Breast epithelium (tissue), 4 donors: ENCODE measurements at places on chromosomes 7 and 10.
A peak's percentile ranks its signal among the peaks of the same experiment; 100 is the strongest.

DNA sequence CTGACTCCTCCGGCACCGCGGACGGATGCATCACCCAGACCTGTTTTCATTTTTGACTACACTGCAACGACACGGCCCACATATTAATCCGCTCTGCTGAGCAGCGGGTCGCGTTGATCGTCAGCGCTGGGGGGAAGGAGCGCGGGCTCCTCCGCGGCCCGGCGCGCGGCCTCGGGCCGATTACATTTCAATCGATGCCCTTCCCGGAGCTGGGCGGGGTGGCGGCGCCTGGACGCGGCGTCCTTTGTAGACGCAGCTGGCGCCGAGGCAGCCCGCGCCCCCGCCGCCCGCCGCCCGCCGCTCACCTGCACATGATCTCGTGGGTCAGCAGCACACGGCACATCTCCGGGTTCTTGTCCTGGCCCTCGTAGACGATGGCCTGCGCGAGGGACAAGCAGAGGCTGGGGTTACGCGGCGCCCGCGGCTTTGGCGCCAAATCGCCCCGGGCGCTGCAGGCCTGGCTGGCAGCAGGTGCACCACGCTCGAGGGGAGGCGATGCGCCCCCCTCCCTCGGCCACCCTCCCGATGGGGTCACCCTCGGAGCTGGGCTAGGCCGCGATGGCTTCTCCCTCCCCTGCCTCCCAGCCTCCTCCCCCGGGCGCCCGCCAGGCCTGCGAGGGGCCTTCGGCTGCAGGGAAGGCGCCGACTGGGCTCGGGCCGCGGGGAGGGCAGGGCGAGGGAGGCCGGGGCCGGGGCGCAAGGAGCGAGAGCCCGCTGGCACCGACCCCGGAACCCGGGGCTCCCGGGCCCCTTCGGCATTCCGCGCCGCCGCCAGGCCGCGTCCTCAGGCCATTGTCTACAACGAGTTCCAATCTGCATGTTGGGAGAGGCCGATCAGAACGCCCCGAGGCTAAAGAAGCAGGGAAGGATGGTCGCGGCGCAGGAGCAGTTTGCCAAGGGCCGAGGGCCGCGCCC, 5.2 kb downstream of the EBF3 start:
- DNase-seq, result no peak
- H3K27ac ChIP-seq, result peak overlapping the region; percentile 46

- no peaks in the 10 kb centered on the region for H3K36me3 ChIP-seq
- H3K27ac ChIP-seq, result no peak overlapping the region
- no peak overlapping the region for H3K4me3 ChIP-seq
- no peak for DNase-seq
Measured at GRCh38 chr10:68156373-68157185, 47.3 kb downstream of the MYPN start.

- no peaks in the 10 kb centered on the region for H3K27me3 ChIP-seq
- H3K36me3 ChIP-seq, result no peaks in the 10 kb centered on the region
- no peak for DNase-seq
- H3K4me3 ChIP-seq, result no peak overlapping the region
- no peak overlapping the region for H3K27ac ChIP-seq
Measured at GRCh38 chr7:141466151-141466904, 84.9 kb upstream of the AGK start.

- H3K4me3 ChIP-seq, result no peak overlapping the region
- H3K4me1 ChIP-seq, result no peaks in the 10 kb centered on the region
- no peak overlapping the region for H3K27ac ChIP-seq
- H3K36me3 ChIP-seq, result no peaks in the 10 kb centered on the region
Measured at GRCh38 chr10:42977032-42977416, 99.8 kb upstream of the RET start.

DNA sequence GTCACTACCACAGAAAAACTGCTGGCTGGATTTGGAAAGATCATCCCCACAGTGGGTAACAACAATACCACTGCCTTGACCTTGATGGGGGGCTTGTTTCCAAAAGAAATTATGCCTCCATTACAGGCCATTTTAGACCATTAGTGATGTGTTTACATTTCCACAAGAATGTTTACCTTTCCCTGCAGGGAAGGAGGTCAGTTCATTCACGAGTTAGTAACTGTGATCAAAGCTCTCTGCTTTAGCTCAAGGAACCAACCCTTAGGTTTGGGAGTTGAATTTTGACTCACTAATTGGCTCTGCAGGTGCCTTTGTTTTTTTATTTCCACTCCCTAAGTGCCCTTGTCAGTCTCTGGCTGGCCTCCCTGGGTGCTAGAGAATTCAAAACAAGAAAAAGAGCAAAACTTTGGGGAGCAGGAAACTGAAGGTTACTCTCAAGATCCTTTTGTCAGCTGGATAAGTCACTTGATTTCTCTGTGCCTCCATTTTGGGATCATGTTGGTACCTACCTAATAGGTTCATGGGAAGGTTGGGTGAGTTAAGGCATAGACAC, 41.1 kb upstream of the NUPR2 start:
- no peak for DNase-seq
- no peaks in the 10 kb centered on the region for H3K4me1 ChIP-seq

- no peak overlapping the region for H3K27ac ChIP-seq
- H3K36me3 ChIP-seq, result no peaks in the 10 kb centered on the region
- no peak for DNase-seq
- H3K27me3 ChIP-seq, result no peaks in the 10 kb centered on the region
Measured at GRCh38 chr10:132283604-132284382, 24.0 kb downstream of the STK32C start.

DNA sequence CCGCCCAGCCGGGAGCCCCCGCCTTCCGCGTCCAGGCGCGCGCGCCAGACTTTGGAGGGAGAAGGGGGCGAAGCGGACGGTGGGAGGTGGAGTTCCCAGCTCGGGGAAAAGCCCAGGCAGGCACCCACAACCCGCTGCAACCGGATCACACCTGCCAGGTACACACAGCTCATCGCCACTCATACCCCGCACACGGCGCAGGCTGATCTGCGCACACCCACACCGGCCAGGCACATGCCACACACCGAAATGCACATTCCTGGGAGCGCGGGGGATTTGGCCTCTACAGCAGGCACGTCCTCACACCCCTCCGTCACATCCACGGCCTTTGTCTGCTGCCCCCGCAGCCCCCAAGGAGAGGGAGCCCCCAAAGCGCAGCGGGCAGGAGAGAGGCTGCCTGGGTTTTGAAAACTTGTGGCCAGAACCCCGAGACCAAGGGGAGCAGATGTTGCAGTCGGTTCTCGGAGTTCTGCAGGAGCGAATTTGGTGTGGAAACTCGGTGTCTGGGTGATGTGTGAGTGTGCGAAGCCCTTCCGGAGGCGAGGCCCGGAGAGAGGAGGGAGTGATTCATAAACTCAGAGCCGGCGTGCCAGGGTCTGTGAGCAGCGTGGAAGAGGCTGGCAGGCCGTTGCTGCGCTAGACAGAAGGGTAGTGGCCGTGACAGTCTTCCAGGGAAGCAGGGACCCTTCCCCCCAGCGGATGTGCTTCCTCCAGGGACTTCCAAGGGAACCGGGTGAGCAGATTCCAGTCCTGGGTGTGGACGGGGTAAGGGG, 734 bp downstream of the CHST3 start:
- peaks cover 15% of the 10 kb centered on the region for H3K4me1 ChIP-seq
- peak overlapping the region; percentile 93 for H3K4me3 ChIP-seq
- H3K27ac ChIP-seq, result peak overlapping the region; percentile 96
- no peaks in the 10 kb centered on the region for H3K27me3 ChIP-seq
- no peak for DNase-seq

DNA sequence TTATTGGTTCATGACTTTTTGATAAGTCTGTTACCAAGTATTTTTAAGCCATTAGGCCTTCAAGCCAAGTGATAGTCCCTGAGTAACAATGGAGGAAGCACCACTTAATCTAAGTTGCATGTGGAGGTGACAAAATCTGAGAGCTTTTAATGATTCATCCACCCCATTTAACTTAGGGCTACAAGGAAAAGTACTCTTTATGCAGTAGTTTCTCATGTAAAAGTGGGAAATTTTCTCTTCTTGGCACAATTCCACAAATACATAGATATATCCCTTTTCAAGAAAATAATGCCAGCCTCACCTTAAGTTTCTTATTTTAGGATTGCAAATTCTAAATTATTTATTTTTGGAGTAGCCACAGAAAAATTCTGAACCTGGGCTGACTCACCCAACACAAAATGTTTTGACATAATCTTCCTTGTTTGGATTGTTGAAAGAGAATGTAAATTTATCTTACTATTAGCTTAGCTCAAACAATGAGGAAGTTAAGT, 85.7 kb downstream of the SUGCT start:
- H3K4me3 ChIP-seq, result no peak overlapping the region
- H3K36me3 ChIP-seq, result no peaks in the 10 kb centered on the region
- no peaks in the 10 kb centered on the region for H3K27me3 ChIP-seq
- H3K27ac ChIP-seq, result no peak overlapping the region
- no peak for DNase-seq
